ENCODE measurements at places on chromosomes 7 and 10. TPM values are rescaled to one million over a fixed set of nuclear protein-coding genes. Genes with fewer than 3 reads are reported as not detected.

BPGM gene
- 15.2 TPM for total RNA-seq

CASD1 gene
- total RNA-seq, result 17.6 TPM

AKR1C4 gene
- total RNA-seq, result not detected

GBX1 gene
- 1.5 TPM for total RNA-seq

C7orf33 gene
- total RNA-seq, result not detected

ABI1 gene
- total RNA-seq, result 27.2 TPM

BCCIP gene
- total RNA-seq, result 43.4 TPM

DNA sequence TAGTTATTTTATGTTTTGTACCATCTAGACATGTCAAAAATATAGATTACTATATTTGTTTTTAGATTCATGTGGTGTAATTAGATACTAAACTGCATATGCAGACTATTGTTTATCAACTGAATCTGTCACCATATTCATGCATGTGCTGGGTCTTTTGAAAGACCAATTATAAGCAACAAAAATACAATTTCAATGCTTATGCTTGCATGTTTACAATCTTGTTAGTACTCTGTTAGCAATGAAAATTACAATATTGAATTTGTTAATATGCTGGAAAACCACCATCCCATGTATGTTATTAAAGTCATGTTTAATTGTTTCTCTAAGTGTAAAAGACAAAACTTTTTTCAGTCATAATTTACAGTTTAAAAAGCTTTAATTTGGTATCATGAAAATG, 140.9 kb downstream of the HGF start:
- no peak for DNase-seq

DNA sequence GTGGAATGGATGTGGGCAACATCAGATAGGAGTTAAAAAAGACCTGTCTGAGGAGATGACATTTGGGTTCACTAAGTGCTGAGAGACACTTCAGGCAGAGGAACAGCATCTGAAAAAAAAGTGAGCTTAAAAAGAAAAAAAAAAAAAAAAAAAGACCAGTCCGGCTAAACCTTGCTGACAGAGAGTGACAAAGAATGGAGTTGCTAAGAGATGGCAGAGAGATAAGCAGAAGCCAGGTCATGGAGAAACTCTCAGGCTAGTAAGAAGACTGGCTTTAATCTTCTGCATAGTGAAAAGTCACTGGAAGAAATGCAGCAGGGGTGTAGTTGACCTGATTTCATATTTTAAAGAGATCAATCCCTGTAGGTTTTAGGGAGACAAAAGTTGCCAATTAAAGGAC, 711.1 kb upstream of the SEMA3D start:
- DNase-seq, result no peak

DNA sequence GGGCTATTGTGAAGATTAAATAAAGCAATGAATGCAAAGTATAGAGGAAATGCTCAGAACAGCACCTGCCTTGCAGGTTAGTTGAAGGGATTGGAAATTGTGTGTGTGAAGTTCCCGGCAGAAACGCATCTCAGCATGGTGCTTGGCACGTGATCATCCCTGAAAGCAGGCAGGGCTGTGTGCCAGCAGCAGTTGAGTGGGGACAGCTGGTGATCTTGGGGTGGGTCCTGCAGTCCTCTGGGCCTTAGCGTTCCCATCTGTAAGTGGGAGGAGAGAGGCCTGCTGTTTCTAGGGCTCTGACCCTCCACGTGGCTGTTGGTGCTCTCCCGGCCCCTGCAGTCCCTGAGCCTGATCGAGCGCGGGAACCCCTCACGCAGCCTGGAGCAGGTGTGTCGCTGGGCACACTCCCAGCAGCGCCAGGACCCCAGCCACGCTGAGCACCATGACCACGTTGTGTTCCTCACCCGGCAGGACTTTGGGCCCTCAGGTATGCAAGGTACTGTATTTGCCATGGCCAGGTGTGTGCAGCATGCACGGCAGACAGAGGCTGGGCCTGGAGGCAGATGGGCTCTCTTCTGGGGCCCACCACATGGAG, 55.3 kb downstream of the TBATA start:
- peak; percentile 56 for DNase-seq

DNA sequence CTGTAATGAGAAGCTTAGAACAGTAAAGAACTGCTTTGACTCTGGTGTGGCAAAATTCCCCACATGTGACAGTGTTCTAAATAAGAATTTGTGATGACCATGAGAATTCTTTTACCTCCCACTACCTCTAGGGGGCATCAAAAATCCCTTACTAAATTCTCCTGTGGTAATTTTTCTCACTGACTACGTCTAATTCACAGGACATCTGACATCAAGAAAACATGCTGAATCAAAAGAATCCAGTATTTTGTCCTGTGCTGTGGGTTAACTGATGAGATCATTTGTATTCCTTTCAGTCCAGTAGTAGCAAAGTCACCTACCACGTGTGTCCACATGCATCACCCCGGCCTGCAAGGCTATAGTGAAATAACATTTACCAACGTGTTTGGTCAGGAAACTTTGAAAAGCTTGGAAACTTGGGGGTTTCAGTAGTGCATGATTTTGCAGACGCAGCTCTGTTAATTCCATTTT, 103.8 kb downstream of the ATE1 start:
- DNase-seq, result no peak

DNA sequence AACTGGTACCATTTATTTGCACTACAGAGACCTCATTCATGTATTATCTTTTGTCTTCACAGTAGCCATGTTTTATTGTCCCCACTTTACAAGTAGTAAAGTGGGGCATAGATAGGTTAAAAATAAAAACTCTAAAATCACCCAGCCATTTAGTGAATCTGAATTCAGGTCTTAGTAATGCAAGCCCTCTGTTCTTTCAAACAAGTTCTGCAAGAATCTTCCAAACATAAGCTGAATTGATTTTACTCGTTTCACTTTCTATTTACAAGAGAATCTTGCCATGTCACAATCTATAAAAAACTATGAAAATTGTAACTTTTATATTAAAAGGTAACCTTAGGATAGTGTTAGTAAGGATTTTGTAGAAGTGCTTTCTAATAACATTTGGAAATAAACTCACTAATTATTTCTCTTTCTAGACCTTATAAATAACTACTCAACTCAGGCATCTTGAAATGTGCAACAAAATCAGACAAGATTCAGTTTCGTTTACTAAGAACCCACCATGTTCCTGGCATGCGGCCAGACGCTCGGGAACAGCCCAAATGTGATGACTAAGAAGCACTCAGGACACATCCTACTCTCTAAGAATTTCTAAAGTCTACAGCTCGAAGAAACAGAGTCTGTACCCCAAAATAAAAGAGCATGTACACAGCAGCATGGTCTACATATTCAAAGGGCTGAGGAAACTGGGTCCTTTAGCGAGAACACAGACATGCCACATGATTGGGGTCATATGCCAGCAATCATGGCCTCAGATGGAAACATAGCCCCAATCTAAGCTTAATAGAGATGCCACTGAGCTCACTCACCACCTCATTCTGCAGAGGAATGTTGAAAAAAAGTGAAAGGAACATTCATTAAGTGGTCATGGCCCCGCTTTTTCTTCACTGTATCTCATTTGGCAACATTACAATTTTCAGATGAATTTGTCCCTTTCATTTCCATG, 167.6 kb downstream of the AMPH start:
- peak; percentile 58 for DNase-seq

DNA sequence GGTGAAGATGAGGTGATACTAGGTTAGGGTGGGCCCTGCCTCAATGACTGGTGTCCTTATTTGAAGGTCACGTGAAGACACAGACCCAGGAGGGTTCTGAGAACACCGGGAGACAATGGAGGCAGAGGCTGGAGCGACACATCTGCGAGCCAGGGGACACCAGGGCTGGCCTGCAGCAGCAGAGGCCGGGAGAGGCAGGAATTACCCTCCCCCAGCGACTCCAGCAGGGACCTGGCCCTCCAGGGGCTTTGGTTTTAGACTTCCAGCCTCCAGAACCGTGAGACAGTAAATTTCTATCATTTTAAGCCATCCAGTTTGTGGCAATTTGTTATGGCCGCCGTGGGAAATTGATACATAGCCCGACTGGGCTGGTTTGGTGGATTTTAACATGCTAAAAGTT, 152.2 kb downstream of the DNAJB6 start:
- DNase-seq, result no peak

DNA sequence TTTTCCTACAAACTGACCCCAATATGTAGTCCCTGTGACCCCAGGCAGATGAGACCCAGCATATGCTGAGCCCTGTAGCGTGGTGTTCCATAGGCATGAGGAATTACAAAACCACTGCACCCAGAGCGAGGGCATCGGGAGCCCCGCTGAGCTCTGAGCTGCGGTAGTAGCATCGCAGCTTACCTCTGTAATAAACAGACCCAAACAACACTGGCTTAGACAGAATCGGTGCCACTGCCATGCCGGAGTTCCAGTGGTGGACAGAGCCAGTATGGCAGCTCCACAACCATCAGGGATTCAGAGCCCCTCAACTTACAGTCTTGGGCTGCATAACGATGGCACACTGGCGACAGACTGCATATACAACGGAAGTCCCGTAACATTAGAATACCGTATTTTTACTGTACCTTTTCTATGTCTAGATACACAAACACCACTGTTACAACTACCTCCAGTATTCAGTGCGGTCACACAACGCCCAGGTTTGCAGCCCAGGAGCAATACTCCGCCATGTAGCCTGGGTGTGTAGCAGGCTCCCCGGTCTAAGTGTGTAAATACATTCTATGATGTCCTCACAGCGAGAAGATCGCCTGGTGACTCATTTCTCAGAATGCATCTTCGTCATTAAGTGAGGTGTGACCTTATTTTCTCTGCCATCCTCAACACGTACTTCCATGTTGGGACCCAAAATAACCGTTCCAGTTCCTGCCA, 68.8 kb downstream of the PROSER2 start:
- DNase-seq, result no peak

DNA sequence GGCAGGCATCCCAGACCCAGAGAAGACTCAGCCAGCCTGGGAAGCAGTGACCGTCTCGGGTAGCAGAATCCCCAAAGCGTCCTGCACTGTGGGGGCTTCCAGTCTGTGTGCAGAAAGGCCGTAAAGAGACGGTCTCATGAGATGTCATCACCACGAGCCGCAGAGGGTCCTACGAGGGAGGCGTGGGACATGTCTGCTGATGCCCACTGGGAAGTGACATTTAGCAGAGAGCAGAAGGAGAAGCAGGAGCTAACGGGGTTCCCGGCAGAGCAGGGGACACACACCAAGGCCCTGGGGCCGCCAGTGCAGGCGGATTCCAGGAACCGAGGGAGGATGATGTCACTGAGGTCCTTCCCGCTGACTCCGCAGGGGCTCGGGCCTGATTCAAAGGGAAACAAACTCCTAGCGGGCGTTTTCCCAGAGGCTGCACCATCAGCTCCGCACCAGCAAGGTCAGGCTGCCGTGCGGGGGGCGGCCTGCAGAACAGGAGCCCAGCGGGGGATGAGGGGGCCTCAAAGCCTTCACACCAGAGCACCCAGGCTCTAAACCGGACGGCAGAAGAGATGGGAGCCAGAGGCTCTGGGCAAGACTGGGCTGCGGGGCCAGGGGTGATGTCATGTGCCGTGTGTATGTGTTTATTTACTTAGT, 85.4 kb upstream of the PDGFA start:
- peak; percentile 24 for DNase-seq

DNA sequence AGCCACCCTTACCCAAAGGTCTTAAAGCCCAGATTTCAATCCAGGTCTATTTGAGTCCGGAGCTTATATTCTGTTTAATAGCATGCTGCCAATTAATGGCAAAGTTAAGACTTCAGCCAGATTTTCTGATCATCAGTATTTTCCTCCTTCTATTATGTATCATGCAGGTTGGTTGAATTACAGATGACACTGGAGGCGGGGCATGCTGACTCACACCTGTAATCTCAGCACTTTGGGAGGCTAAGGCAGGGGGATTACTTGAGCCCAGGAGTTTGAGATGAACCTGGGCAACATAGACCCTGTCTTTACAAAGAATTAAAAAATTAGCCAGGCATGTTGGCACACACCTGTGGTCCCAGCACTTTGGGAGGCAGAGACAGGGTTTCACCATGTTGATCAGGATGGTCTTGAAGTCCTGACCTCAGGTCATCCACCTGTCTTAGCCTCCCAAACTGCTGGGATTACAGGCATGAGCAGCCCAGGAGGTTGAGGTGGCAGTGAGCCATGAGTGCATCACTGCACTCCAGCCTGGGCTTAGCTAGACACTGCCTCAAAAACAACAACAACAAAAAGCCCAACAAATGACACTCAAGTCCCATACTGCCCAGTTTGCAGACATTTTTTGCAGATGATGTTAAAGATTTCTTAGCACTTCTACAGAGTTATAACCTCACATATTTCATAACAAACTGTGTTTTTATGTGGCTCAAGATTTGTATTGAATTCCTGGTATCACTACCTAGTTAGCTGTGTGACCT, 62.5 kb downstream of the MCU start:
- DNase-seq, result no peak

GRCh38 chr10:112962343-112962742, 12.3 kb downstream of the TCF7L2 start:
- DNase-seq, result no peak

DNA sequence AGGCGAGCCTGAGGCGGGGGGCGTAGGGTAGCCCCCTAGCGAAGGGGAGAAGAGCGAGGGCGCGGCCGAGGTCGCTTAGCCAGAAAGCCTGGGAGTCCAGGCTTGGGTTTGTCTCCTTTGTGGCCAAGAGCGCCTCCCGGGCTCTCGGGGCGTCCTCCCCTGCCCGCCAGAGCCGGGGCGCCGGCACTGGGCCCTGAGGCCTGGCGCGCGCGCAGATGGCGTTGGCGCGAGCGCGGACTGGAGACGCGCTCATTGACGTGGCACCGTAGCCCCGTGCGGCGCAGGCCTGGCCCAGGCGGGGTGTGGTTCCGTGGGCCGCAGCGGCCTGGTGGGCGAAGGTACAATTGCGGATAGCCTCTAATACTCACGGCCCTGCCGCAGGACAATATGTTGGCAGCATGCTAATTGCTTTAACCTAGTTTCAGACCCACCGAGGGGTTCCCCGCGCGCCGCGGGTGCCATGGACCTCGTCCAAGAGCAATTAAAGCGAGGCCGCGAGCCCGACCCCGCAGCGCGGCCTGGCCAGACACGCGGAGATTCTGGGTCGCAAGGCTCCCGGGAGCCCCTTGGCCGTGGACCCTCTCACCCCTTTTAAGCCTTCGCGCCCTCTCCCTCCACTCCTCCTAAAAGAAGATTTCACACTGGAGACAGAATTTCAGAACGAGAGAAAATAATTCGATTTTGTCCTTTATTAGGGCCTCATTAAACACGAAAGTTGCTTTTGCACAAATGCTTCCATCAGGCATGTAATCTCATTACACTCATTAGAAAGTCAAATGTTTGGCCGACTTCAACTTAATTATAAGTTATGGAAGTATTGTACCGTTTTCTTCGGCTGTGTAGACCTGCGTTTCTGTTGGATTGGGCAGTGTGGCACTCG, 3.1 kb downstream of the PTF1A start:
- DNase-seq, result no peak

DNA sequence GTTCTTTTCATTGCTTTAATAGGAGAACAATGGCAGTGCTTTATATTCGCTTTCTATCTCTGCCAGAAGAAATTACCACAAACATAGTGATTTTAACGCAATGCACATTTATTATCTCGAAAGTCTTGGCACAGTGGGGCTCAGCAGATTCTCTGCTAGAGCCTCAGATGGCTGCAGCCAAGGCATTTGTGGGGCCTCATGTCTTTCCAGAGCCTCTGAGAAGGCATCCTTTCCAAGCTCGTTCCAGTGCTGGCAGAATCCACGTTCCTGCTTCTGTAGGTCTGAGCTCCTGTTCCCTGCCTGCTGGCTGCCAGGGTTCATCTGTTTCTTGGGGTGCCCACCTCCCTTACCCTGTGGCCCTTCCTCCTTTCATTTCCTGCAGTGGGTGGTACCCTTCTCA, 60.2 kb downstream of the LRRC18 start:
- no peak for DNase-seq

- no peak for DNase-seq
Measured at GRCh38 chr10:85620807-85621206, 745.8 kb downstream of the GRID1 start.

GRCh38 chr10:49212783-49213182, 24.6 kb upstream of the TMEM273 start:
- DNase-seq, result no peak

GRCh38 chr10:50575477-50576244, 48.1 kb downstream of the SGMS1 start:
- no peak for DNase-seq

Data from left ventricle myocardium superior (tissue), 1 donor.